Effector memory CD4-positive, alpha-beta T cell (primary cell): ENCODE measurements at places on chromosomes 7 and 10.

DNA sequence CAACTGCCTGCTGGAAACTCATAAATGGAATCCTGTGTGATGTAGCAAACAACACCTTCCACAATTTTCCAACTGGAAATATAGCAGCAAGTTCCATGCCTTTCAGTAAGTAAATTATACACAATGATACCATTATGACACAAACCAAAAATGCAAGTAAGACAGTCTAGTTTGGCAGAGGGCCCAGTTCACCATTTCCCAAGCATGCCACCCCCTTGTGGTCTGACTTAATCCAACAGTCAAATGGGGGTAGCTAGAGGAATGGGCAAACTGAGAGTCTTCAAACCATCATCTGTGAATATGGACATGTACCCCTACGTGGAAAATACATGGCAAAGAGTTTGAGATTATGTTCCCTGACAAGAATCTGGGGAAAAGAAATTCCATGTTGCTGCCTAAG lies 137.6 kb upstream of the VWC2 start:
- no peak for DNase-seq

- no peak for DNase-seq
These were observed 43.6 kb downstream of the FBXL13 start for GRCh38 chr7:103031024-103031423.

DNA sequence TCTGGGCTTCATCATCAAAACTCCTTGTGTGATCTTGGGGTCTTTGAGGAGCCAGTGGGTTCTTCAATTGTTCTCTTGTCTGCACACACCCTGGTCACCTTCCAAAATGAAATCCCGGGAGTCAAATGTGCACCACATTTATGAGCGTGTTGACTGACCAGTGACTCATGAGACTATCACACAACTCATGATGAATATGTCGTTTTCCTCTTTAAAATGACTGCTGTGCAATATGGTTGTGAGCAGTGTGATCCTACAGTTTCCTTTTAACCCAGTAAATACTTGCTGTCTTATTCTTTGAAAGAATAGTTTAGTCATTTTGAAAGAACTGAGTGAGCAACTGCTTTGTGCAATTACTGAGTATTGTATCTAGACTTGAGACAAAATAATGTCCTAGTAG lies 149.2 kb downstream of the DYNC1I1 start:
- DNase-seq = no peak

DNA sequence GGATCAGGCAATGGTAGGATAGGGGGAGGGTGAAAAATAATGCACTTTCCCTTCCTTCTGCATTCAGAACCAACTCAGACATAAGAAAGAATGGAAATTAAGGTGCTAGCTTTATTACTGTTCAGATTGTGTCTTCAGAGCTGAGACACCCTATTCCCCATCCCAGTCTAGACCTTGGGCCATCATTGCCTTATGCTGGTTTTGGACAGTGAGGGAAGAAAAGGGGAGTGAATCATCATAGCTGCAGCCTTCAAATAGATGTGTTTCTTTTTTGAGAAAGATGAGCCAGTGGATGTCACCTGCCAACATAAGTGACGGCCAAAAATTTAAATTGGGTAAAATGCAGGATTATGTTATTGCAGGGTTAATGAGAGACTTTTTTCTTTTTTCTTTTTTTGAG lies 27.0 kb upstream of the TOMM7 start:
- no peak for DNase-seq

DNA sequence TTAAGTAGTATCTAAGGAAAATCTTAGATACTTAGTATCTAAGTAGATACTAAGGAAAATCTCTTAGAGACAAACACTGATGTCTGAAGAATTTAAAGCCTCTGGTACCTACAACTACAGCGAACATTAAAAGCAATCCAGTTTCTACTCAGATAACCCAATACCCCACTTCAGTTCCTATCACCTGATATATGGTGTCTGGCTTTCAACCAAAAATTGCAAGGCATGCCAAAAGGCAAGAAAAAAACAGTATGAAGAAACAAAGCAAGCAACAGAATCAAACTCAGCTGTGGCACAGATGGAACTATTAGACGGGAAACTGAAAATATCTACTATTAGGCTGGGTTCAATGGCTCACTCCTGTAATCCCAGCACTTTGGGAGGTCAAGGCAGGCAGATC lies 31.1 kb downstream of the ARHGAP12 start:
- DNase-seq = no peak

DNA sequence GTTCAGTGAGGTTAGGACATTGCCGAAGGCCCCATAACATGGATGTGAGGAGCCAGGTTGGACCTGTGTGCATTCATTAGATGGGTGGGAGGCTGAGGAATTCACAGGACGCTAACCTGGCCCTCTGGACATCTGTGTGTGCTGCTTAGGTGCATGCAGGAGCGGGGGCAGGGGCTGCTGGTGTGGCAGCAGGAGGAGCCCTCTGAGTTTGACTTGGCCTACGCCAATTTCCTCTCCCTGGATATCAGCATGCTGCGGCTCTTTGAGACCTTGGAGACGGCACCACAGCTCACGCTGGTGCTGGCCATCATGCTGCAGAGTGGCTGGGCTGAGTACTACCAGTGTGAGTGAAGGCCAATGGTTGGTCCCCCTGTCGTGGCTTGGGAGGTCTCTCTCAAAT lies 34.5 kb upstream of the MMD2 start:
- DNase-seq = no peak

- DNase-seq = no peak
These were observed 43.4 kb upstream of the PDLIM1 start for GRCh38 chr10:95333997-95334804.

GRCh38 chr10:97407211-97407951 lies 6.2 kb upstream of the RRP12 start:
- peak; percentile 51 for DNase-seq

DNA sequence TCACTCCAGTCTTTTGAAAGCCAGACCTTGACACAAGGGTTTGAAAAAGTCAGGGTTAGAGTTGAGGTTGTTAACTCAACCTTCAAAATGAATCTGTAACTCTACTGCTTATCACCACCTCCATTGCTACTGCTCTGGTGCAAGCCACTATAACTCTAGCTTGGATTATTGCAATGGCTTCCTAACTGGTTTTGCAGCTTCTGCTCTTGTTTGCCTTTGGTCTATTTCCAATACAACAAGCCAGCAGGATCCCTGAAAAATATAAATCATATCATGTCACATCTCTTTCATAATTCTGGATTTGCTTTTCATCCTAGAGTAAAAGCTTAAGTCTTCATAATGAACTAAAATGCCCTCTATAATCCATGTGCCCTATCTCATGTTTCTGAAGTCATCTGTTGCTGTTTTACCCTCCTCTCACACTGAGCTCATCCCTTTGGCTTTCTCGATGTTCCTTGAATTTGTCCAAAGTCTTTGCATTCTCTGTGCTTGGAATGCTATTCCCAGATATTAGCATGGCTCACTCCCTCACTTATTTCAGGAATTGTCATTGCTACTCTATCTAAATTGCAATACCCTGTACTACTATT lies 10.9 kb downstream of the TAS2R60 start:
- DNase-seq = no peak
